Colonic mucosa (tissue), 4 donors: ENCODE measurements at places on chromosomes 3 and 15. TPM values are rescaled to one million over a fixed set of nuclear protein-coding genes. Genes with fewer than 3 reads are reported as not detected.

FETUB gene
- 0.27 TPM for total RNA-seq

CPN2 gene
- total RNA-seq, result 0.15 TPM

SEMA3F gene
- total RNA-seq, result 24.0 TPM

TTLL13 gene
- total RNA-seq, result 0.35 TPM

ACTRT3 gene
- total RNA-seq, result 1.2 TPM

MBNL1 gene
- 149 TPM for total RNA-seq

GRCh38 chr3:178055939-178056338 is 480.3 kb upstream of the KCNMB2 start:
- no peak overlapping the region for H3K27ac ChIP-seq
- H3K4me1 ChIP-seq, result no peaks in the 10 kb centered on the region
- no peak for DNase-seq
- no peaks in the 10 kb centered on the region for H3K36me3 ChIP-seq
- no peak overlapping the region for H3K4me3 ChIP-seq

GRCh38 chr15:66080717-66081398 is 172.7 kb downstream of the MEGF11 start:
- no peaks in the 10 kb centered on the region for H3K4me1 ChIP-seq
- H3K27me3 ChIP-seq, result no peaks in the 10 kb centered on the region
- no peak overlapping the region for H3K27ac ChIP-seq
- H3K4me3 ChIP-seq, result no peak overlapping the region

- no peak for DNase-seq
- no peaks in the 10 kb centered on the region for H3K4me1 ChIP-seq
- no peaks in the 10 kb centered on the region for H3K36me3 ChIP-seq
Measured at GRCh38 chr3:89223188-89223587, 115.8 kb downstream of the EPHA3 start.

DNA sequence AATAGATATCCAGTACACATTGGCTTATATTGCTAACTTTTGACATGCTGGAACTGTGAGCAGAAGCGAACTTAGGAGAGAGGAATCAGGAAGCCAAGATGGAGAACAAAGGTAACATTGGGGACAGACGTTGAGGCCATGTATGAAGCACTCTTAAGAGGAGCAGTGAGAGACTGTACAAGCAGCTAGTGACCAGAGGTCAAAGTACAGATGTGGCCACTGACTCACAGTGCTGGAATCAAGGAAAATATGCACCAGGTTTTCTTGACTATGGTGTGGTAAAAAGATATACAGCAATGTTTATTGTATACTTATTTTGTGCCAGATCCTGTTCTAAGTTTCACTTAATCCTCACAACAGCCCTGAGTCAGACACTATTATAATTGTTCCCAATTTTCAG is 2.0 kb upstream of the IL20RB start:
- no peak overlapping the region for H3K4me3 ChIP-seq
- no peaks in the 10 kb centered on the region for H3K36me3 ChIP-seq

GRCh38 chr3:194869482-194870169 is 183.9 kb downstream of the FAM43A start:
- no peaks in the 10 kb centered on the region for H3K36me3 ChIP-seq
- DNase-seq, result no peak
- H3K27ac ChIP-seq, result no peak overlapping the region
- H3K4me3 ChIP-seq, result no peak overlapping the region
- no peaks in the 10 kb centered on the region for H3K27me3 ChIP-seq

- H3K36me3 ChIP-seq, result no peaks in the 10 kb centered on the region
- peak overlapping the region; percentile 21 for H3K27ac ChIP-seq
- no peaks in the 10 kb centered on the region for H3K4me1 ChIP-seq
Measured at GRCh38 chr3:176953106-176954060, 243.9 kb downstream of the TBL1XR1 start.

GRCh38 chr15:89098281-89098680 is 10.0 kb downstream of the ABHD2 start:
- no peaks in the 10 kb centered on the region for H3K36me3 ChIP-seq
- H3K4me3 ChIP-seq, result no peak overlapping the region
- no peak overlapping the region for H3K27ac ChIP-seq
- DNase-seq, result no peak
- no peaks in the 10 kb centered on the region for H3K27me3 ChIP-seq

DNA sequence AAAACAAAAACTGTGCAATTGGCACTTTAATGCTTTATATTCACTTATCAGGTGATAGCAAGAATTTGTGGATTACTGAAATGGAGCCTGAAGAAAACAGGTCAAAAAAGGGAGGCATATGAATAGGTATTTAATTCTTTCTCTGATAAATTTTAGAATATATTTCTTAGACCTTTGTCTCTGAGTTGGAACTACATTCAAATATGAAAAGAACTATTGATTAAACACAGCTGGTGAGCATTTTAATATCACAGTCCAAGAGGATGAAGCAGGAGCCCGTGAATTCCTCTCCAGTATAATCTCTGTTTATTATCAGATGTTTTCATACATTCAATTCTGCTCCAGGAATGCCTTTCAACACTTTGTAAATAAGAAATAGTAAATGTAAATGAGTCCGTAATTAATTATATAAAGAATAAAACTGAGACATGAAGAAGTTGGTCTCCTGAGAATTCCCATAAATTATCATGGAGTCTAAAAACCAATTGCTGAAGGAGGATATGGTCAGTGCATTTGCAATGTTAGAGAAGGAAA is 86.3 kb upstream of the ARHGEF26 start:
- no peak overlapping the region for H3K27ac ChIP-seq
- no peak for DNase-seq
- H3K36me3 ChIP-seq, result no peaks in the 10 kb centered on the region

GRCh38 chr15:48865370-48866079 is 12.4 kb upstream of the EID1 start:
- no peak overlapping the region for H3K4me3 ChIP-seq
- no peaks in the 10 kb centered on the region for H3K27me3 ChIP-seq
- no peak overlapping the region for H3K27ac ChIP-seq
- no peaks in the 10 kb centered on the region for H3K4me1 ChIP-seq
- H3K36me3 ChIP-seq, result no peaks in the 10 kb centered on the region
- no peak for DNase-seq

- no peak overlapping the region for H3K4me3 ChIP-seq
- H3K36me3 ChIP-seq, result no peaks in the 10 kb centered on the region
- no peaks in the 10 kb centered on the region for H3K4me1 ChIP-seq
- no peaks in the 10 kb centered on the region for H3K27me3 ChIP-seq
Measured at GRCh38 chr3:181056136-181056732, 66.7 kb upstream of the DNAJC19 start.

DNA sequence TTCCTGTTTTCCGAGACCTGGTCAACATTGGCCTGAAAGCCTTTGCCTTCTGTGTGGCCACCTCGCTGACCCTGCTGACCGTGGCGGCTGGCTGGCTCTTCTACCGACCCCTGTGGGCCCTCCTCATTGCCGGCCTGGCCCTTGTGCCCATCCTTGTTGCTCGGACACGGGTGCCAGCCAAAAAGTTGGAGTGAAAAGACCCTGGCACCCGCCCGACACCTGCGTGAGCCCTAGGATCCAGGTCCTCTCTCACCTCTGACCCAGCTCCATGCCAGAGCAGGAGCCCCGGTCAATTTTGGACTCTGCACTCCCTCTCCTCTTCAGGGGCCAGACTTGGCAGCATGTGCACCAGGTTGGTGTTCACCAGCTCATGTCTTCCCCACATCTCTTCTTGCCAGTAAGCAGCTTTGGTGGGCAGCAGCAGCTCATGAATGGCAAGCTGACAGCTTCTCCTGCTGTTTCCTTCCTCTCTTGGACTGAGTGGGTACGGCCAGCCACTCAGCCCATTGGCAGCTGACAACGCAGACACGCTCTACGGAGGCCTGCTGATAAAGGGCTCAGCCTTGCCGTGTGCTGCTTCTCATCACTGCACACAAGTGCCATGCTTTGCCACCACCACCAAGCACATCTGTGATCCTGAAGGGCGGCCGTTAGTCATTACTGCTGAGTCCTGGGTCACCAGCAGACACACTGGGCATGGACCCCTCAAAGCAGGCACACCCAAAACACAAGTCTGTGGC is 16.9 kb downstream of the TMEM43 start:
- no peak for DNase-seq
- H3K27me3 ChIP-seq, result no peaks in the 10 kb centered on the region
- no peak overlapping the region for H3K27ac ChIP-seq
- H3K4me3 ChIP-seq, result no peak overlapping the region

GRCh38 chr3:11643201-11643603 is 513 bp downstream of the VGLL4 start:
- peak; percentile 63 for DNase-seq
- H3K4me1 ChIP-seq, result peaks cover 7% of the 10 kb centered on the region
- no peaks in the 10 kb centered on the region for H3K27me3 ChIP-seq

DNA sequence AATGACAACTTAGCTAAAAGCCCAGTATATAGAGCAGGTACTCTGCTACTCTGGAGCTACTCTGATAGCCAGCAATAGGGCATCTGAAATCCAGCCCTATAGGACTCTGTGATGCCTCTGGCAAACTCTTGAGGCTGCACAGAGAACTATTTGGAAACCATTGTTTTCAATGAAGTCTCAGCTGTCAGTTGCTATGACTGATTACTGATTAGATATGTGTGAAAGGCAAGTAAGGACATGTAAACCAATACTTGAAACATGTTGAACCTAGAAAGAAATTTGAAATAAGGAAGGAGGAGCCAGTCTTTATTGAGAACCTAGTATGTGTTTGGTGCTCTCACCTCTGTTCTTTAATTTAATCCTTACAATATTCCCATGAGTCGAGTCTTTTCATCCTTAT is 40.2 kb upstream of the CRTC3 start:
- no peak overlapping the region for H3K27ac ChIP-seq
- no peak overlapping the region for H3K4me3 ChIP-seq
- H3K36me3 ChIP-seq, result peaks cover 14% of the 10 kb centered on the region
- H3K27me3 ChIP-seq, result no peaks in the 10 kb centered on the region
- no peaks in the 10 kb centered on the region for H3K4me1 ChIP-seq

DNA sequence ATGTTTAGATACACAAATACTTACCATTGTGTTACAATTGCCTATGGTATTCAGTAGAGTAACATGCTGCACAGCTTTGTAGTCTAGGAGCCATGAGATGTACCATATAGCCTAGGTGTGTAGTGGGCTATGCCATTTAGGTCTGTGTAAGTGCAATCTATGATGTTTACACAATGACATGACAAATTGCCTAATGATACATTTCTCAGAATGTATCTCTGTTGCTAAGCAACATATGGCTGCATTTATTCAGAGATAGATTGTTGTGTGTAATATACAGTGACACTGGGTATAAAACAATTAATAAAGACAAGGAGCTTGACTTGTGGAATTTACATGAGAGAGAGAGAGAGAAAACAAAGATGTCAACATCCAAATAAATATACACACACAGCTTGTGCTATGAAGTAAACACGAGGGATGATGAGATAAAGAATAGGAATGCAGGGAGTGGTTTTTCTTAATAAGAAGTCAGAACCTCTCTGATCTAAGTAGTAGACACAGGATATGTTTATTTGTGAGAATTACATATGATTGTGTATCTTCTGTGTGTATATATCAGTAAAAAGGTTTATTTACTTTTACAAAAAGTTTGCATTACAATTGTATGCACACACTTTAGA is 110.0 kb downstream of the KCNAB1 start:
- no peak overlapping the region for H3K4me3 ChIP-seq
- no peak for DNase-seq
- H3K36me3 ChIP-seq, result no peaks in the 10 kb centered on the region

GRCh38 chr15:64478863-64479262 is 18.5 kb downstream of the ZNF609 start:
- no peak for DNase-seq
- no peak overlapping the region for H3K27ac ChIP-seq
- H3K4me3 ChIP-seq, result no peak overlapping the region
- no peaks in the 10 kb centered on the region for H3K27me3 ChIP-seq

DNA sequence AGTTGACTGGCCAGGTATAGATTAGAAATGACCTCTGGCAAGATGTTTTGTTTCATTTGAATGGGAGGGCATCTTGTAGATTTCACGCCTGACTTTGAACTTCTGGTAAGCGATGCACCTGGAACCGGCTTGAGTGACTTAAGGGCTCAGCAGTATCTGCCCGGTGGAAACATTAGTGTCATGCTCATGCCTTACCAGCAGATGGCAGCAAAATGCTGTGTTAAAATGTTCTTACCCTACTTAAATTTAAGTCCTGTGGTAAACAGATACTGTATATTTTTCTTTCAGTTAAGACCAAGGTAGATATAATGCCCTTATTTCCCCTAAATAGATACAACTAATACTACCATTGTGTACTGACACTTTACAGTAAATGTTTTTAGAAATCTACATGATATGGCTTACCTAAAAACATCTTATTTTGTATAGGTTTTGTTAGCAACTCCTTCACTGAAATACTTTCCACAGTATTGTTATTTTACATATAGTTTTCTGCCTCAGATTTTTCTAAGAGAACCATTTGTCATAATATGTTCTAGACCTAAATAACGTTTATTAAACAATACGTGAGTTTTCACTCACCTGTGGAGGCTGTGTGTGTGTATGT is 25.5 kb downstream of the ASB7 start:
- no peaks in the 10 kb centered on the region for H3K36me3 ChIP-seq
- no peaks in the 10 kb centered on the region for H3K4me1 ChIP-seq
- no peak overlapping the region for H3K27ac ChIP-seq

DNA sequence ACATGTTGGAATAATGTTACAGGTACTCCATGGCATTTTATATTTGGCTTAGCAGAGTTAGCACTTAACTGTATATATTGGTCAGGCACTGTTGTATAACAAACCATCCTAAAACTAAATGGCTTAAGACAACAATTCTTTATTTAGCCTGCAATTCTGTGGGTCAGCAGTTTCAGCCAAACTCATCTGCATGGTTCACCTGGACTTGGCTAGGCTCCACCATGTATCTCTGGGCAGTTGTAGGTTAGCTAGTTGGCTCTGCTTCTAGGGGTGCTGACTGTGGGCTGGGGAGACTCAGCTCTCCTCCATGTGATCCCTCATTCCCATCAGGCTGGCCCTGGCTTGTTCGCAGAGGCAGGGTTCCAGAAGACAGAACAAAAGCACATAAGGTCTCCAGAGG is 34.4 kb downstream of the RARB start:
- H3K27ac ChIP-seq, result no peak overlapping the region
- no peaks in the 10 kb centered on the region for H3K4me1 ChIP-seq
- no peak overlapping the region for H3K4me3 ChIP-seq

DNA sequence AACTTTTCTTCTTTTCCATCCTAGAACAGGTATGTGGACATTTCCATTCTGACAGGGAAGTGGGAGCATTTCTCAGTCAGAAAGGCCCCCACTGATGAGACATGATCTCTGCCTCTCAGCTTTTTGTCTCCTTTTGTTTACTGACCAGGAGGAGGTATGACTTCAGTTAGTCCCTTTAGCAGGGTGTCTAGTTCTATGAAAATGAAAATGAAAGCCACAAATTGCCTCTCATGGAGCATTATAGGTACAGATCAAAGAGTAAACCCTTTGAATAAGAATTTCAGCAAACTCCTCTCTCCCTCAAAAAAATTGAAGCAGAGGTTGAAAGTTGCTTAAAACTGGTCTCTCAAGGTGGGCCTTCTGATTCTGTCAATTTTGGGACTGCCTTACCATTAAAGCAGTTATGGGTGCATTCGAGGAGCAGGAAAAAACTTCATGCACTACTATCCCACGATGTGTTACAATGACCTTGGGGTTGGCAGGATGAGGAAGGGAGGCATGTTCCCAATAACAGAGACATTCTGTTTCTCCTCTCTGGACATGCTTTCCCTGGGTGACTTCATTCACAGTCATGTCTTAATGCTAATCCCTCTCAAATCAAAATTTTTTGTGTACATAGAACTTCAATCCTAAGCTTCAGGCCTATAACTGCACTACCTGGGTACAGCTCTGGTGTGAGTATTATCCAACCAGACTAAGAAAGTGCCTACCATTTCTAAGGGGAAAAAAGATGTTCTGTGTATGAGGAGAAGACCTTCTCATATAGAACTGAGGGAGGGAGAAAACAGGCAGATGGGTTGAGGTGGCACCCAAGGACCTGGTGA is 50.6 kb upstream of the TBC1D23 start:
- no peaks in the 10 kb centered on the region for H3K4me1 ChIP-seq
- no peak overlapping the region for H3K4me3 ChIP-seq
- H3K27ac ChIP-seq, result peak overlapping the region; percentile 56
- no peak for DNase-seq
- H3K27me3 ChIP-seq, result no peaks in the 10 kb centered on the region
- H3K36me3 ChIP-seq, result no peaks in the 10 kb centered on the region
